SK-N-SH (cell line): ENCODE measurements at places on chromosomes 4 and X. TPM values are rescaled to one million over a fixed set of nuclear protein-coding genes. Genes with fewer than 3 reads are reported as not detected.

The AR gene
- not detected in 2 replicates for polyA plus RNA-seq

The RAI2 gene
- 0.03 and 0.07 TPM in 2 replicates for polyA plus RNA-seq

The NUDT11 gene
- 7.6 and 8.6 TPM in 2 replicates for polyA plus RNA-seq

The CPE gene
- 18.2 and 25.9 TPM in 2 replicates for polyA plus RNA-seq

The XAGE1B gene
- 104 and 115 TPM in 2 replicates for polyA plus RNA-seq

The SERTM2 gene
- polyA plus RNA-seq: 0.12 and 0.60 TPM in 2 replicates

The EBP gene
- 28.9 and 30.2 TPM in 2 replicates for polyA plus RNA-seq

The SYP gene
- 0.76 and 0.93 TPM in 2 replicates for polyA plus RNA-seq

The S100P gene
- not detected in 2 replicates for polyA plus RNA-seq

The NPY1R gene
- polyA plus RNA-seq: not detected in 2 replicates

The KDR gene
- polyA plus RNA-seq: 0.02 TPM in 1 of 2 replicates, not detected in the other

The BEX1 gene
- polyA plus RNA-seq: 170 and 206 TPM in 2 replicates

The TMPRSS11B gene
- not detected in 2 replicates for polyA plus RNA-seq
